Bladder microvascular endothelial cell (primary cell): ENCODE measurements at places on chromosomes 16 and 17. TPM values are rescaled to one million over a fixed set of nuclear protein-coding genes. Genes with fewer than 3 reads are reported as not detected.

The FOXF1 gene
- total RNA-seq, result 0.19 and 0.32 TPM in 2 replicates

The PRSS36 gene
- 0.31 TPM in 1 of 2 replicates, not detected in the other for total RNA-seq

The CCDC40 gene
- total RNA-seq, result 0.49 and 3.2 TPM in 2 replicates

The KRT34 gene
- total RNA-seq, result 0.44 and 0.49 TPM in 2 replicates

The CHD9 gene
- 23.8 and 61.9 TPM in 2 replicates for total RNA-seq

The VTN gene
- under 0.01 and 0.06 TPM in 2 replicates for total RNA-seq

The CD19 gene
- not detected in 2 replicates for total RNA-seq

The NPEPPS gene
- total RNA-seq, result 60.5 and 204 TPM in 2 replicates

The TNFRSF17 gene
- total RNA-seq, result not detected in 2 replicates

The ESRP2 gene
- 0.16 and 4.5 TPM in 2 replicates for total RNA-seq

The KRTAP16-1 gene
- not detected in 2 replicates for total RNA-seq

The CES3 gene
- total RNA-seq, result not detected in 2 replicates

The C16orf74 gene
- 8.4 and 11.0 TPM in 2 replicates for total RNA-seq
